Fibroblast of skin of back (primary cell): ENCODE measurements at places on chromosomes 1 and 21.

GRCh38 chr1:85660541-85660940 lies 47.7 kb downstream of the ZNHIT6 start:
- no peak for DNase-seq

GRCh38 chr1:214445831-214446614 lies 105.4 kb downstream of the PTPN14 start:
- DNase-seq: peak; percentile 98

GRCh38 chr1:234603221-234604204 lies 6.5 kb downstream of the IRF2BP2 start:
- peak; percentile 59 for DNase-seq

DNA sequence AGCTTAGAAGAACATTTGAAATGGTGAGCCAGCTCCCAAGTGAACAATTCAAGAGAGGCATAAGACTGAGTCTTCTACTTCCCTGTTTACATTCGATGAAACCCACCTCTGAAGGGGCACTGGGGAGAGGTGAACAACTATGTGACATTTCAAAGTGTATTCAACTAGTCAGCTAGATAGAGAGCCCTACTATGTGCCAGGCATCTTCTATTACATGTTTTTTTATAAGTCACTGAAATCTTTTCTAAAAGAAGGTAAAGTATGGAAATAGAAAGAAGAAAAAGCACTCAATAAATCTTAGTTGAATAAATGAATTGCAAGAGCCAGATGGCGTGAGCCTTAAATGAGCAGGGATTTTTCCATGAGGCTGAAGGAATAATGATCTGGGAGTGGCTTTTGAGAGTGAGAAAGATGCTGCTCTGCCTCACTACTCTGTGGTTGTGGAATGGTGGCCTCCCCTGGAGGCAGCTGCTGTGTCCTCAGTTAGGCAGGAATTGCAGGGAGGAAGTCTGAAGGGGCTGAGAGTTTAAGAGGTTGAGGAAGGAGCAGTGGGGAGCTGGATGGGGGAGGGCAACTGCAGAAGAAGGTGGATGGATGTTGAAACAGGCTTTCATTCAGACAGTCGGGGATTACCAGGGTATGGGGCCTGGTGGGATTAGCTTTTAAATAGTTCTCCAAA lies 10.4 kb upstream of the PTPRF start:
- no peak for DNase-seq

DNA sequence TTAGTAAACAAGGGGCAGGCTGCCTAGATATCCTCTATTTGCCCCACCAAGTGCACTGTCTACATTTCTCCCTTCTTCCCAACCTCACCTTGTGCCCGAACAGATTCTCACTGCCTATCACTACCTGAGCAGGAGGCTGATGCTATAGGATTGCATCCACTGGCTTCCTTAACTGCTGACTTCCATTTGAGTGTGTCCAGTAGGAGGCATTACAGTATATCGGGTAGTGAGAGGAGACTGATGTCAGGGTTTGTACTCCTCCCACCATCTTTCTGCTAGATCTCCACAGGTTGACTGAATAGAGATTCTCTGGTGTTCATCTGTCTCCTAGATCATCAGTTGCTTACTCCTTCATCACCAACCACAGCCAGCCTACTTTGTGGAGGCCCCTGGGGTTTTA lies 796.3 kb downstream of the LRRIQ3 start:
- DNase-seq: no peak
